ENCODE measurements at places on chromosomes 1 and 21. TPM values are rescaled to one million over a fixed set of nuclear protein-coding genes. Genes with fewer than 3 reads are reported as not detected.

Gene GJA8
- total RNA-seq: not detected

Gene LAMC2
- total RNA-seq: 0.91 TPM

Gene PDC
- total RNA-seq: not detected

Gene OLFML3
- 19.8 TPM for total RNA-seq

Gene CRABP2
- total RNA-seq: 3.8 TPM

Gene MEX3A
- 1.2 TPM for total RNA-seq

Gene SPRR1B
- not detected for total RNA-seq

Gene MNDA
- total RNA-seq: 11.3 TPM

Gene RAB3B
- 0.03 TPM for total RNA-seq

Gene NOS1AP
- 4.8 TPM for total RNA-seq

Gene RNF19B
- total RNA-seq: 25.5 TPM

Gene XCL1
- not detected for total RNA-seq

Gene DMRTA2
- not detected for total RNA-seq

Gene CFAP45
- total RNA-seq: 2.5 TPM

Gene POU3F1
- total RNA-seq: 0.21 TPM

Gene S100B
- 8.7 TPM for total RNA-seq

Gene TSPAN1
- total RNA-seq: 2.3 TPM

Gene ZNF648
- not detected for total RNA-seq

Gene HSD11B1
- total RNA-seq: 21.5 TPM

Gene LIPI
- not detected for total RNA-seq

Gene CZIB
- 45.6 TPM for total RNA-seq

Gene PLPPR4
- total RNA-seq: 7.2 TPM

Gene COA7
- total RNA-seq: 8.8 TPM

Gene STIL
- 0.65 TPM for total RNA-seq

Gene SPATA1
- total RNA-seq: 2.7 TPM

Gene FMO5
- 2.9 TPM for total RNA-seq

Gene DEPDC1
- not detected for total RNA-seq

Gene CFHR4
- not detected for total RNA-seq

Gene VHLL
- not detected for total RNA-seq

Gene BACE2
- 151 TPM for total RNA-seq

Gene ENSA
- 178 TPM for total RNA-seq

Gene LINGO4
- not detected for total RNA-seq

Gene C8A
- not detected for total RNA-seq

Gene FABP3
- 82.0 TPM for total RNA-seq

Gene OVAAL
- total RNA-seq: not detected

Gene ANGPTL3
- total RNA-seq: not detected

Gene TTC13
- total RNA-seq: 22.6 TPM

Gene C1QC
- 295 TPM for total RNA-seq

Gene OR6K3
- total RNA-seq: not detected

Gene A3GALT2
- 0.36 TPM for total RNA-seq

Gene BMP8B
- 0.81 TPM for total RNA-seq

Gene RRP15
- 16.3 TPM for total RNA-seq

Gene MROH9
- 0.10 TPM for total RNA-seq

Gene PROK1
- 0.27 TPM for total RNA-seq

Gene MAP10
- total RNA-seq: 1.8 TPM

Gene RNU1-4
- 8,154 TPM for total RNA-seq

Gene CAMK1G
- 0.72 TPM for total RNA-seq

Gene RNPEP
- 28.0 TPM for total RNA-seq
